ENCODE measurements at places on chromosomes 4 and X.

- DNase-seq: no peak
These were observed 922.1 kb downstream of the RAB28 start for GRCh38 chr4:12562021-12562420.

DNA sequence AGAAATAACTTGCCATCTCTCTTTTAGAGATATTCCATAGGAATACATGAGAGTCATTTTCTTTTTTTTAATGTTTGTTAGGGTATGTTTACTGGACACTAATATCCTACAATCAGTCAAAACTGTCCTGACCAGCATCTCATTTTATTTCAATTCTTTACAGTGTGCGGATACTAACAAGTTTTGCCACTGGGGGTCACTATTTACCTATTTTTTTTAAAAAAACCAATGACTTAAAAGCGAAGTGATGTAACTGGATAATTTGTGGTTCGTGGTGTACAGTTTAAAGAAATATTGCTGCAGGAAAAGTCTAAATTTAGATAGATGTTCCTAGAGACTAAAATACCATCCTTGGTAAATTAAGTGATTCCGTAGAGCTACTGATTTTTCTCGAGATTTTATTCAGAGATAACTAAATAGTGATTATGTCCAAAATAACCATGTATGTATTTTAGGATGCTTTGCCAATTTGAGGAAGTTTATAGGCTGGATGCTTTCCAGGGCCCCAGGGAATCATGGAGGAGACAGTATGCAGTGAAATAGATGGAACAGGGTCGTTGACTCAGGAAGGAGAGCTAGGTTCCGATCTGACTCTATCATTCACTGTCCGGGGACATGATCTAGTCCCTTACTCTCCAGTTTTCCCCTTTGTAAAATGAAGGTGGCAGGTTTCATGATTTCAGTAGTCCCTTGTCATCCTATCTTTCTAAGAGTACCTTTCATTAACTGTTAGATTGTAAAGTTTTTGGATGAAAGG lies 34.0 kb upstream of the GNPDA2 start:
- DNase-seq: peak; percentile 63

DNA sequence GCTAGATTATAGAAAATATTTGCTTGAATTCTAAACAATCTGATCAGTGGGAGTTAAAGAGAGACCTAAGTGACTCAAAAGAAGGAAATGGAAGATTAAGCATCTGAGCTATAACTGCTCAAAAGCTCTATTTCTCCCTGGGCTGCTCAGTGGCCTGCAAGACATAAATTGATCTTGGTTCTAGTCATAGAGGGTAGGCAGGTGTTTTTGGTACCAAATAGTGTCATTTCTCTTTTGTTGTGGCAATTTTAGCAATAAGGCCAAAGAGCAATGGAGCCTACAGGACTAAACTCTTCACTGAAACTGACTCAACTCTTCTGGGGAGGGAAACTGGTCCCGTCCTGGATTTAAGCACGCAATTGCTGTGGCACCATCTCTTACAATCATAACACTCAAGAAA lies 33.9 kb upstream of the BMP2K start:
- DNase-seq: no peak

DNA sequence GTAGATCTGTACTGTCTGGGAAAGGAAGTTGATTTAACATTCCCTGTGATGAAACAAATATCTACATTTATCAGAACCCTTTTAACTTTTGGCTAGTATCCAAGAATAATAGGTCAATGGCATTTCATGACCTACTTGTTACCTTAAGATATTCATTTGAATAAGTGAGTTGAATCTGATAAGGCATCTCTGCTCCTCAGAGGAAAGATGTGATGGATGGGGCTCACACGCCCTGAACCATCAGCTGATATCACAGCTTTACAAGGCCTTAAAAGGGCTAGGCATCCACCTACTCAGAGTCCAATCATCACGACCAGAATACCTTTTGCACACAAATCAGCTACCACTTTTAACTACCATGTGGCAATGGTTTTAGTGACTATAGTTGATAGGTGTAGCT lies 90.2 kb upstream of the PDLIM3 start:
- no peak for DNase-seq

- DNase-seq: peak; percentile 10
These were observed 328.4 kb upstream of the INTU start for GRCh38 chr4:127304356-127304755.

DNA sequence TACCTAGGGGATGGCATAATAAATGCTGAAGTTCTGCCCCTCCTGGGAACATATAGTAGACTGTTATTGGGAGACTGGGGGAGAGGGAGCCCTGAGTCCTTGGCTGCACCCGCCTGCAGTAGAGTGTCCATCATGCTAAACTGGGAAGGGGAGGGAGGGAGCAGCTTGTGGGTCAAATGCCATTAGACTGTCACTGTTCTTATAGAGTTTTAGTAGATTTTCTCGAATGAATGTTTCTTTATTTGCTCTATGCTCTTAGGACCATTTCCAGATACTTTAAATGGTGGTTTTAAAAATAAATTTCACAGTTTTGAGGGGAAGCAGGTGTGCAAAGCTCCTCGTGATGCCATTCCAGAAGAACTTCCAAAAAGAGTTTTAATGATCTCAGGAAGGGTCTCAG lies 111.6 kb upstream of the USP9X start:
- no peak for DNase-seq

GRCh38 chrX:55489314-55490009 lies at the start of gene USP51:
Gene USP51 (minus strand): TSS chrX:55489848. CDS start chrX:55488939, 909 bp downstream.
- DNase-seq: peak; percentile 80

- no peak for DNase-seq
These were observed 11.2 kb upstream of the RNF4 start for GRCh38 chr4:2457481-2458295.

GRCh38 chr4:55876387-55876786 lies 22.9 kb downstream of the EXOC1 start:
- DNase-seq: no peak

DNA sequence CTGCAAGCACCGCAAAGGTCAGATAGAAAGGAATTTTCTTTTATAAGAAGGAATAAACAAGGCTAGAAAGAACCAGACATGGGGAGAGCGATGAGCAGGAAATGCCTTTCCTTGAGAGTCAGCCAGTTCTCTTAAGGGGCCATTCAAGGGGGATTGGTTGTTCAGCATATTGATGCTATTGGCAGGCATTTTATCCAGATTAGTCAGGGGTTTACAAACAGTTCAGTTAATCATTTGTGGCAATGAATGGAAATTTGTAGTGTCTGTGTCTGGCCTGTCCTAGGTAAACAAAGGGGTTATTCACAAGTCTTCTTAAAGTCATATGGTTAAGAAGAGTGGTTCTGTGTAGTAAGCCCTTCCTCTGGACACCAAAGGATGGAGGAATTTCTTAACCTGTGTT lies 184.7 kb upstream of the FRMPD4 start:
- DNase-seq: peak; percentile 80

DNA sequence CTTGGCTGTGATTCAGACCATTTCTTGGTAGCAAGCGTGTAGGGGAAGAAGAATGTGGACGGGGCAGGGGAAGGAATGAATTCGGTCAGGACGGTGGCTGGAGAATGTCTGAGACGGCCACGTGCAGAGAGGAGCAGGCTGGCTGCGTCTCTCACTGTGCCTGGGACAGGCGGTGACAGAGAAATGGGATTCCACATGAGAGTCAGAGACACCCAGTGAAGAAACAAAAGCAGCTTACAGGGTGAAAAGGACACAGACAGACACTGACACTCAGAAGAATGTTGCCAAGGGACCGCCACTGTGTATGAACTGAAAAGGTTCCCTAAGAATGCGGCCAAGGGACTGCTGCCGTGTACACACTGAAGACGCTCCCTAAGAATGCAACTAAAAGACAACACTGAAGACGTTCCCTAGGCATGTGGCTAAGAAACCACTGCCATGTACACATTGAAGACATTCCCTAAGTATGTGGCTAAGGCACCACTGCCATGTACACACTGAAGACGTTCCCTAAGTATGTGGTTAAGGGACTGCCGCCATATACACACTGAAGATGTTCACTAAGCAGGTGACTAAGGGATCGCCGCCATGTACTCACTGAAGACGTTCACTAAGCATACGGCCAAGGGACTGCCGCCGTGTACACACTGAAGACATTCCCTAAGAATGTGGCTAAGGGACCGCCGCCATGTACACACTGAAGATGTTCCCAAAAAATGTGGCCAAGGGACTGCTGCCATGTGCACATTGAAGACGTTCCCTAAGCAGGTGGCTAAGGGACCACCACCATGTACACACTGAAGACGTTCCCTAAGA lies 49.1 kb downstream of the DHRSX start:
- DNase-seq: peak; percentile 46

DNA sequence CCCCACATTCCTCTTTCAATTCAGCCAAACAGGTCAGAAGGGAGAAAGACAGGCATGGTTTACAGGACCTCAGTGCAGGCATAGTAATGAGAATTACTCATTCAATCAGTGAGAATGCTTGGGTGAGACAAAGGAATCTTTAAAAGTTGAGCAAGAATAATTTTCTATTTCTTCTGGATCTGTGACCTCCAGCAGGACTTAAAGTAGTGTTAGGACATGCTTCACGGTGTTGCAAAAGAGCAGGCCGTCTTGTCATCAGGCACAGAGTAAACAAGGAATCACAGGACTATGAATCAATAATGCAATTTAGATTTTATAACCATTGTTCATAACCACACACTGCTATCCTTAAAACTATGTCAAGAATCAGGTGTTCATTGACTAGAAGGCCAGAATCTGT lies 130.6 kb upstream of the GLRA2 start:
- DNase-seq: no peak

Measured in muscle of back (tissue), 13 donors.